ENCODE measurements at places on chromosomes 16 and 17. TPM values are rescaled to one million over a fixed set of nuclear protein-coding genes. Genes with fewer than 3 reads are reported as not detected.
A peak's percentile ranks its signal among the peaks of the same experiment; 100 is the strongest.

GRCh38 chr16:67846063-67846319 is 742 bp upstream of the NUTF2 start:
- peaks cover 79% of the 10 kb centered on the region for H3K4me1 ChIP-seq
- no peak for DNase-seq
- no peaks in the 10 kb centered on the region for H3K27me3 ChIP-seq
- no peaks in the 10 kb centered on the region for H3K36me3 ChIP-seq
- peak overlapping the region; percentile 99 for H3K27ac ChIP-seq
- peak overlapping the region; percentile 98 for H3K4me3 ChIP-seq

- no peak overlapping the region for H3K4me3 ChIP-seq
- DNase-seq = no peak
- H3K36me3 ChIP-seq = no peaks in the 10 kb centered on the region
- H3K4me1 ChIP-seq = peaks cover 72% of the 10 kb centered on the region
- H3K27ac ChIP-seq = peak overlapping the region; percentile 93
Observed at GRCh38 chr17:57096472-57097202, 11.6 kb downstream of the AKAP1 start.

Gene NPIPA5
- total RNA-seq = 10.4 TPM

DNA sequence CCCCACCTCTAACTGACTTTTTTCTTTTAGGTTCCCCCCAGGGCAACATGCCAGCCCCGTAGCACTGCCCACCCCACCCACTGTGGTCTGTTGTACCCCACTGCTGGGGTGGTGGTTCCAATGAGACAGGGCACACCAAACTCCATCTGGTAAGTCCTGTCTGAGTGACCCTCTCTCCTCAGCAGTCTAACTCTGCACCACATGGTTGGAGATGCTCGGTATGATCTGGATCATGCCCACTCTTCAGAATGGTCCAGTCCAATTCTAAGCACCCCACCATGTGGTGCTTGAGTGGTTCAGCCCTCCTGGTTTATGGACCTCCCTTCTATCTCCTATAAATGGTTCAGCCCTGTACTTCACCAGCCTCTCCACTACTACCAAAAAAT is 5.9 kb downstream of the KDM6B start:
- no peaks in the 10 kb centered on the region for H3K27me3 ChIP-seq
- H3K4me3 ChIP-seq = no peak overlapping the region
- no peak for DNase-seq

DNA sequence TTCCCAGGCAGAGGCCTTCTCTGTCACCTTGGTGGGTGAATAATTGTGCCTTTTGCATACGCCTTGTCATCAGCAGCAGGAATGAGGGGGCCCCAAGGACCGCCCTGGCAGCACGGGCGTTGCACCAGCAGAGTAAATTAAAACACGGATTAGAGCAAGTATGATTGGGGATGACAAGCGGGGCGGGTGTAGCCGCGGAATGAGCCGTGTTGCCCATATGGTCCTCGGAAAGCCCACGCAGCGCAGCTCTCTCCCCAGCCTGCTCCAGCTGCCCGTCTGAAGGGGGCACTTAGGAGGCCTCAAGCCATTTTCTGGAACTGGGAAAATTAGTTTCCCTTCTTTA is 299.4 kb upstream of the IRX3 start:
- no peaks in the 10 kb centered on the region for H3K36me3 ChIP-seq
- no peak overlapping the region for H3K4me3 ChIP-seq
- no peaks in the 10 kb centered on the region for H3K27me3 ChIP-seq
- peak; percentile 72 for DNase-seq
- H3K27ac ChIP-seq = no peak overlapping the region

Gene CCDC200
- total RNA-seq = not detected

GRCh38 chr16:68737730-68738629 is 888 bp downstream of the CDH1 start:
- H3K4me3 ChIP-seq = peak overlapping the region; percentile 34
- peaks cover 52% of the 10 kb centered on the region for H3K27me3 ChIP-seq
- H3K4me1 ChIP-seq = peaks cover 15% of the 10 kb centered on the region
- no peaks in the 10 kb centered on the region for H3K36me3 ChIP-seq
- no peak for DNase-seq

- H3K4me3 ChIP-seq = no peak overlapping the region
- no peaks in the 10 kb centered on the region for H3K4me1 ChIP-seq
- no peak for DNase-seq
- no peaks in the 10 kb centered on the region for H3K36me3 ChIP-seq
Observed at GRCh38 chr16:53600616-53601015, 97.6 kb upstream of the AKTIP start.

Gene USH1G
- total RNA-seq = not detected

- peak within 1 kb of the TSS; percentile 46 for H3K4me3 ChIP-seq
- peak within 1 kb of the TSS; percentile 16 for H3K27ac ChIP-seq
- no peak for DNase-seq
- no peaks in the 10 kb centered on the region for H3K36me3 ChIP-seq
Observed at GRCh38 chr17:50835301-50836234, at the start of gene WFIKKN2. TSS of gene WFIKKN2 (plus strand) at chr17:50835586. CDS start at chr17:50835938, 352 bp downstream.

GRCh38 chr16:73210686-73211085 is 162.8 kb upstream of the ZFHX3 start:
- no peaks in the 10 kb centered on the region for H3K27me3 ChIP-seq
- no peak overlapping the region for H3K27ac ChIP-seq
- H3K4me3 ChIP-seq = no peak overlapping the region
- H3K36me3 ChIP-seq = no peaks in the 10 kb centered on the region
- DNase-seq = no peak

GRCh38 chr16:87661561-87661960 is 59.3 kb downstream of the JPH3 start:
- no peak overlapping the region for H3K27ac ChIP-seq
- no peak overlapping the region for H3K4me3 ChIP-seq
- no peak for DNase-seq
- no peaks in the 10 kb centered on the region for H3K36me3 ChIP-seq
- H3K27me3 ChIP-seq = peaks cover 95% of the 10 kb centered on the region

- DNase-seq = no peak
- no peaks in the 10 kb centered on the region for H3K4me1 ChIP-seq
- H3K36me3 ChIP-seq = no peaks in the 10 kb centered on the region
- H3K4me3 ChIP-seq = no peak overlapping the region
- no peak overlapping the region for H3K27ac ChIP-seq
- peaks cover 16% of the 10 kb centered on the region for H3K27me3 ChIP-seq
Observed at GRCh38 chr17:3689262-3690093, 6.5 kb downstream of the P2RX5 start.

DNA sequence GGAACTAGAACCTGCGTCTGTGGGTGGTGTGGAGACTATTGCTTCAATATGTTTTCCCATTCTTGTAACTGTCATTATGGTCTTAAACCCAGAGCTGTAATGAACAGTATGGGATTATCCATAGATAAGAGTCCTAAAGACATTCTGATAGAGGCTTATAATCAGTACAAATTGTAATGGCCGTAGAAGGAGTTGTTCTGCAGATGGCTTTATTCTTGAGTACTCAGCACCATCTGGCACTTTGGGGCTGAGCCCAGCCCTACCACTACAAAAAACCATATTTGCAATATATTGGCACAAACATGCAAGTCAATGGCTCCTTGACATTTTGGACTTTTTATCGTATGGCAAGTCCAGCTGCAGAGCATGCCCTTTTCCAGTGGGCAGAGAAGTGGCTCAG is 150.0 kb downstream of the HS3ST4 start:
- no peaks in the 10 kb centered on the region for H3K36me3 ChIP-seq
- no peak for DNase-seq
- no peaks in the 10 kb centered on the region for H3K27me3 ChIP-seq
- no peak overlapping the region for H3K4me3 ChIP-seq

- peaks cover 86% of the 10 kb centered on the region for H3K4me1 ChIP-seq
- no peak overlapping the region for H3K27ac ChIP-seq
Observed at GRCh38 chr17:50731575-50732460, 12.4 kb downstream of the LUC7L3 start.

DNA sequence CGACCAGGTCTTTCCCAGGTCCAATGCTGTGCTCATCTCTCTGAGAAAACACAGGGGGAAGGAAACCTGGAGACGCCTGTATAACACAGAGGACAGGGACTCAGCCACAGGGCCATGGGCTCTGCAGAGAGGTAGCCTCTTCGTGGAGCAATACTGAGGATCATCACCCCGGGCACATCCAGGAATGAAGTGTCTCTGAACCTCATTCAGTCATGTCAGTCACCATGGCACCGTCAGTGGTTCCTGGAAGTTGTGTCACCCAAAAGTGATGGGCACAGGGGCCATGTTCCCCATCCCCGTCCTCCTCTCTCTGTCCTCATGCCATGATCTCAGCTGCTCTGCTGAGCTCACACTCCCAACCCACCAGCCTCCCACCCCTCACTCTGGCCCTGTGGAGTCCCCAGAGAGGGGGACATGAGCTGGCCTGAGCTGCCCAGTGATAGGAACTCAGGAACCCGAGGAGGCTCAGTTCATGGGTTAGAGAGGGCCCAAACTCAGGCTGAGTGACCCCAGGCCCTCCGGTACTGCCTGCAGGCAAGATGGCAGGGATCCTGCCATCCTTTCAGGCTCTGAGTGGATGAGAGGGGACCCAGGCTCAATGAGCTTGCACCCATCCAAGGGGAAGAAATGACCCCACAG is 53.4 kb downstream of the PITPNM3 start:
- H3K4me3 ChIP-seq = no peak overlapping the region
- H3K36me3 ChIP-seq = peaks cover 24% of the 10 kb centered on the region
- no peaks in the 10 kb centered on the region for H3K27me3 ChIP-seq
- H3K27ac ChIP-seq = no peak overlapping the region
- no peak for DNase-seq
- H3K4me1 ChIP-seq = peaks cover 32% of the 10 kb centered on the region

- no peak overlapping the region for H3K27ac ChIP-seq
- H3K4me1 ChIP-seq = no peaks in the 10 kb centered on the region
- no peaks in the 10 kb centered on the region for H3K27me3 ChIP-seq
- DNase-seq = peak; percentile 42
- no peak overlapping the region for H3K4me3 ChIP-seq
Observed at GRCh38 chr16:6484935-6485334, 847.7 kb upstream of the RBFOX1 start.

Gene MVP
- total RNA-seq = 156 TPM

Gene DNAAF1
- total RNA-seq = not detected

Gene CCDC154
- total RNA-seq = not detected

- peaks cover 3% of the 10 kb centered on the region for H3K4me1 ChIP-seq
- no peak overlapping the region for H3K27ac ChIP-seq
- no peaks in the 10 kb centered on the region for H3K27me3 ChIP-seq
- no peak overlapping the region for H3K4me3 ChIP-seq
Observed at GRCh38 chr17:69269131-69269998, 40.7 kb upstream of the ABCA10 start.

DNA sequence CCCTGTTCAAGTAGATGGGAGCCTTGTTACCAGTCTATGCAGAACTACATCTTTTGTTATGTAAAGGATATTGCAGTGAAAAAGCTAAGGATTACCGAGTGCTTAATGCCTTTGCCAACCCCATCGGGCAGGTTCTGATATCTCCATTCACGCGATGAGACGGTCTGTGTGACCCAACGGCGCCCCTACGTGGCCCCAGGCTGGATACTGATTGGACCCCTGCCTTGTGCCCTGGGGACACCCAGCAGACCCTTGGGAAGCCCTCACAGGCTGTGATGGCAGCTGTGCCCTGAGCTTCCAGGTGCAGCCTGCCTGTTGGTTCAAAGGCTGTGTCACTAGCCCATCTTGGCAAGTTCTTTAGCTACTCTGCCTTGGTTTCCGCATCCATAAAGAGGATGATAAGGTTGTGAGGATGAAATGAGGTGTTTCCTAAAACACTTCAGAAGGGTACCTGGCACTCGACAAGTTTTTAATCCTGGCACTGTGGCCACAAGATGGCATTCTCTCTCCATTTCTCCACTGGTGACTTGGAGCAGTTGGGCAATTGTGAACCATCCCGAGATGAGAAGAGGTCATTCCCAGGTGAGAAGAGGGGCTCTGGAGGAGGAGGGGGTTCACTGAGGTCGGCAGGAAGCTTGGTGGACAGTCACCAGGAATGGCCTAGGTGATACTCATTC is 33.6 kb downstream of the HAPSTR1 start:
- H3K4me1 ChIP-seq = peaks cover 58% of the 10 kb centered on the region
- H3K36me3 ChIP-seq = peaks cover 35% of the 10 kb centered on the region
- no peak overlapping the region for H3K4me3 ChIP-seq
- H3K27ac ChIP-seq = no peak overlapping the region

GRCh38 chr16:66594739-66595138 is 9.8 kb upstream of the CMTM3 start:
- no peak overlapping the region for H3K27ac ChIP-seq
- no peaks in the 10 kb centered on the region for H3K27me3 ChIP-seq
- H3K4me1 ChIP-seq = no peaks in the 10 kb centered on the region
- no peak for DNase-seq
- H3K4me3 ChIP-seq = no peak overlapping the region

GRCh38 chr17:76879691-76880090 is 11.5 kb downstream of the MGAT5B start:
- no peak for DNase-seq
- H3K4me3 ChIP-seq = no peak overlapping the region
- H3K27me3 ChIP-seq = no peaks in the 10 kb centered on the region
- no peaks in the 10 kb centered on the region for H3K4me1 ChIP-seq
- H3K36me3 ChIP-seq = no peaks in the 10 kb centered on the region
- H3K27ac ChIP-seq = no peak overlapping the region

- H3K27ac ChIP-seq = peak overlapping the region; percentile 91
- H3K4me1 ChIP-seq = peaks cover 25% of the 10 kb centered on the region
- no peaks in the 10 kb centered on the region for H3K27me3 ChIP-seq
- H3K36me3 ChIP-seq = peaks cover 5% of the 10 kb centered on the region
- no peak for DNase-seq
Observed at GRCh38 chr17:45050481-45051059, 862 bp downstream of the DCAKD start.

Gene SGCA
- 83.5 TPM for total RNA-seq

DNA sequence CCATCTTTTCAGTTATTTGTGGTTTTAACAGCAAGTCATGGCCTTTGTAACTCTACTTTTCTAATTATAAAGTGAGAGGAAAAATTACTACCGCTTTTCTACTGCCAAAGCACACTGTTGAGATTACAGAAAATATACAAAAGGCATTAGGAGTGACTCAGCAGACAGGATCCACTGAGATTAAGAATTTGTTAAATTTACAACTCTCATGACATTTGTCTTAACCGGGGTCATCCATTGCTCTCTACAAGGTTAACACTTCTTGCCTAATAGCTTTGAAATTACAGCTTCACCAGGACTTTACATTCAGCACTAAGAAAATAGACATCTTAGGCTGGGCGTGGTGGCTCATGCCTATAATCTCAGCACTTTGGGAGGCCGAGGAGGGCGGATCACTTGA is 93.4 kb downstream of the SSH2 start:
- H3K27ac ChIP-seq = no peak overlapping the region
- DNase-seq = no peak
- H3K27me3 ChIP-seq = no peaks in the 10 kb centered on the region
- peaks cover 10% of the 10 kb centered on the region for H3K4me1 ChIP-seq
- H3K4me3 ChIP-seq = no peak overlapping the region
